Activated T-cell treated with anti-CD3 and anti-CD28 coated beads, Interleukin-2, amount 50 U/mL, for 48 hours (primary cell): ENCODE measurements at places on chromosomes 12 and 14.

- DNase-seq: no peak
Observed at GRCh38 chr12:94769776-94770759, 119.7 kb upstream of the TMCC3 start.

DNA sequence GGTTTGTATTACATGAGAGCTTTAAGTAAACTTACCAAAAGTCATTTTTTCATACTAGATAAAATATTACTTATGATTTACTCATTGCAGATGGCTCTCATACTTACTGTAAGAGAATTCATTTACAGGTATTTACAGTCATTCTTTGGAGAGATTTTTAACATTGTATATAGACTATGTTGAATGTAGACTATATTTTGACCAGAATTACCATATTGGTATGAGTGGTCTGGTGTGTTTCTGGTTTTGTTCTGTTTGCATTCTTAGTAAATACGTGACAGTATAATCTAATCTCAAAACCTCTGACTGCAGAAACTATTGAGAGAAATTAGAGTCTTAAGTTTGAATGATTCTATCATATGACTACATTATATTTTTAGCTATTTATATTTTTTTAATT is 91.1 kb downstream of the USP15 start:
- no peak for DNase-seq

DNA sequence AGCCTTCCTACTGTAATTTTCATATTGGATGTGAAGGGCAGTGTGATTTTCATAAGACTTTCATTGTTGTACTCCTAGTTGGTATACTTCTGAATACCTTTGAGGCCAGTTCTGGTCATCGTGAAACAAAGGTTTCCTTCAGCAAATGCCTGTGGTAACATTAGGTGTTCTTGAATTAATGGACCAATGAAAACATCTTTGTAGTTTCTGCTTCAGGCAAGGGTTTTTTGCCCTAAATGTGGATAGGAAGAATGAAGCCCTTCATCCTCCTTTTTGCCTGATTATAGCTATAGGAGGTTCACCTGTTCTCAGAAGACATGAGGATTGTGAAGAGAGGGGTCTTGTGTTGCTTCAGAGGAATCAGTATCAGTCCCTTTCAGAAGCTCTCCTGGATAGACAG is 60.7 kb downstream of the PTPN11 start:
- no peak for DNase-seq

- DNase-seq: no peak
Observed at GRCh38 chr12:106586803-106587684, 4.2 kb downstream of the RFX4 start.
